ENCODE measurements at places on chromosomes 6 and 20.
A peak's percentile ranks its signal among the peaks of the same experiment; 100 is the strongest.

- no peak for DNase-seq
These were observed 78.5 kb upstream of the FAM184A start for GRCh38 chr6:119156757-119157505.

DNA sequence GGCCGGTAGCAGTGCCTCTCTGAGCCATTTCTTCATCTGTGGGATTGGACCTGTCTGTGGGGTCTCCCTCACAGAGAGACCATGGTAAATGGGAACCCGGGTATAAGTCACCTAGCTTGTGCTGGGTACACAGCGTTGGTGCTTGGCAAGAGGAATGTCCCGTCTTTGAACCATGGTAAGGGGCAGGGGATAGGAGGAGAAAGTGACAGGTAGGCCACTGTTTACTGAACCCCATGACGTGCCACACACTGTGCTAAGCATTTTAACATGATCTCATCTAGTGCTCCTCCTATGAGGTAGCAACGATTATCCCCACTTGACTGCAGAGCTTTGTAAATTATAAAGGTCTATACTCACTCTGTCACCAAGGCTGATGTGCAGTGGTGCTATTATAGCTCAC, 600 bp upstream of the TNNC2 start:
- DNase-seq = no peak

- peak; percentile 28 for DNase-seq
These were observed 104.9 kb upstream of the PRDM1 start for GRCh38 chr6:105981002-105981887.

DNA sequence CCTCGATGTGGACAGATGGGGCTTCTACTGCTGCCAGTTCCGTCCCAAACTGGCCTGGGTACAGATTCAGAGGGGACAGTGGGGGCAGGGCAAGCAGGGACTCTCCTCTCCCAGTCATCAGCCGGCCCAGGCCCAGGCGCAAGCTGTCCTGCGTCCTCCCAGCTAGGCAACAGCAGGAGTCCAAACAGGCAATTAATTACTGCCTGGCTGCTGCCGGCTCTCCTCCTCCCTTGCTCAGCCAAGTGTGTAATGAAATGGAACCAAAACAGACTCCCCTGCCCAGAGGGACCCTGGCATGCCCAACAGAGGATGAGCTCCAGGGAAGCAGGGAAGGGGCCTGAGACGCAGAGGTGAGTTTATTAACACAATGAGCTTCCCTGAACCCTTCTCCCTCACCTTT, 17.8 kb upstream of the SLC32A1 start:
- DNase-seq = no peak

- DNase-seq = no peak
These were observed 14.7 kb downstream of the KCNQ2 start for GRCh38 chr20:63457737-63458136.

DNA sequence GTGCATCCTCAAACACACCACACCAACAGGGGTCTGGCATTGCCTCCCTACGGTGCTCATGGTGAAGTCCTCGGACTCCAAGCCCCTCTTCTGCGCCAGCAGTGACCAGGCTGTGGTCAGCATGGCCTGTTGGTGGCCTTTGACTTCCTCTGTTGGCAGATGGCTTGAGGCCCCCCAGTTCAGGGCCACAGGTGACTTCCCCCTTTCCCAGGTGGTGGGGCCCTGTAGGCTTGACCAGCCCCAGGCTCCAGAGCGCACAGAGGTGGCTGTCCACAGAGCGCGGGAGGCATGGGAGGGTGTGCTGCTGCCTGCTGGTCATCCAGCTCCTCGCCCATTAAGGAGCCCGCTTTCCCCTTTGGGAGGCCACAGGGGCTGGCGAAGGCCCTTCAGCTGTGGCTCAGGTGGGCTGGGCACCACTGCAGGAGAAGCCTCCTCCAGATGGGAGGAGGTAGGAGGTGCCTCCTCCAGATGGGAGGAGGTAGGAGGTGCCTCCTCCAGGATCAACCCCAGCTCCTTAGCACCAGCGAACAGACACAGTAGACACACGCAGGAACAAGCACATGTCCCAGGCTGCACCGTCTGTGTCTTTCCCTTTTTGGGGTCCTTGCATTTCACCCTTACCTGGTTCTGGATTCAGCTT, 52.1 kb upstream of the BHLHE23 start:
- DNase-seq = no peak
